GM12891 (cell line): ENCODE measurements at places on chromosomes 7 and 10.

DNA sequence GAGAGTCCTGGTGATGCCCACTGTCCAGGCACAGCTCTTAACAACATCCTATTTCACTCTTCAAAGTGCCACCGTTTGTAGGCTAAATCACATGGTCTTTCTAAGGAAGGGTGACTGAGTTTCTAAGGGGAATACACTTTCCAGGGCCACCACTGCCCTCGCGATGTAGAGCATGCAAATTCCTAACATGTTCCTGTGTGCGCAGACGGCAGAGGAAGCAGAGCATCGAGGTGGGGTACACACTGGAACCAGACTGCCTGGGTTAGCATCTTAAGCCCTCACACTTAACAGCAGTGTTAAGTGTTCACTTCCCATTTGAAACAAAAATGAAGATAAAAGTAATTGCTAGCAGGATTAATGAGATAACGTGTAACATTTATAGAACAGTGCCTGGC is 3.0 kb downstream of the VOPP1 start:
- DNase-seq = no peak

GRCh38 chr7:36100634-36101033 is 52.4 kb upstream of the EEPD1 start:
- no peak for DNase-seq

GRCh38 chr10:129381741-129382140 is 85.3 kb upstream of the MGMT start:
- no peak for DNase-seq

DNA sequence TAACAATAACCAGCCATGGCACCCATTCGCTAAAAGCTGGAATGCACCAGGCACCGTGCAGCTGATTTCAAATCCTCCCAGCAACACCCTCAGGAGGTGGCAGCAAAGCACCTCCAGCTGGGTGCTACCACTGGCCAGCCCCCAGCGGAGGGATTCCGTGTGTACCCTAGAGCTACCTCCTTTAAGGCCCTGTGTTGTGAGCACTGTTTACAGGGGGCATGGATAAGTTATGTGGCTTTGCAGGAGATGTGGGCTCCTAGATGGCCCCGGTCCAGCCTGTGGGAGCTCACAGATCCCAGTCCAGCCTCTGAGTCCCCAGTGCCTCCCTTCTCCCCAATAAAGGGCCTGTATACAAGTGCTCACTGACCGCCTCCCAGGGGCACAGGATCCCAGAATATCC is 27.1 kb downstream of the TNRC18 start:
- peak; percentile 82 for DNase-seq

- no peak for DNase-seq
Observed at GRCh38 chr10:110069502-110069982, 61.8 kb downstream of the ADD3 start.

DNA sequence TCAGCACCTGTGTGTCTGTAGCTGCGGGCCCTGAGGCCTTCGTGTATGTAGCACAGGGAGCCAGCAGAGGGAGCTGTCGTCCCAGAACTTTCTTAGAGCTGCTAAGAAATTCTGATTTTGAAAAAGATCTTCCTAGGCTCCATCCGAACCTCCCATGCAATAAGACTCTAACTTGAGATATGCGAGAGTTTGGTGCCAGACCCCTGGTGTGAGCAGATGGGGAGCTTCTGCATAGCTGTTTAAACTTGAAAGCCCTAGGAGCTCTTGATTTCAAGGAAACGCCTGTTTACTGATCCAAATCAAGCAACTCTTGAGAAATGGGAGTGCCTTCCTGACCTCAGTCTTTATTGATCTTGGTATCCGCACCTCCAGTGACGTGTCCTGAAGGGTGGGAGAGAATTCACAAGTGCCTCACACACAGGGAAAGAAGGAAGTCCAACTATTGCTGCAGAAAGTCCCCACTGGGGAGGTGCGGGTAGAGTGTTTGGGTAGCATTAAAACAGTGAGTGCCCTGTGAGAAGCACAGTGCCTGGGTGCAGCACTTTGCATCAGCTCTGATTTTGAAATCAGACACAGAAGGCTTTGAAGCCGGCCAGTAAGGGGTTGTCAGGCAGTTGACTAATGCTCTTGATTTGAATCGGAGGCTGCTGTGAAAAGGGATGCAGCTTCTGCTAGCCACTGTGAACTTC is 66.4 kb upstream of the STRIP2 start:
- peak; percentile 46 for DNase-seq

GRCh38 chr7:12269100-12269895 is 58.2 kb downstream of the TMEM106B start:
- no peak for DNase-seq

GRCh38 chr10:132987671-132988571 is 45.6 kb upstream of the CFAP46 start:
- DNase-seq = no peak

DNA sequence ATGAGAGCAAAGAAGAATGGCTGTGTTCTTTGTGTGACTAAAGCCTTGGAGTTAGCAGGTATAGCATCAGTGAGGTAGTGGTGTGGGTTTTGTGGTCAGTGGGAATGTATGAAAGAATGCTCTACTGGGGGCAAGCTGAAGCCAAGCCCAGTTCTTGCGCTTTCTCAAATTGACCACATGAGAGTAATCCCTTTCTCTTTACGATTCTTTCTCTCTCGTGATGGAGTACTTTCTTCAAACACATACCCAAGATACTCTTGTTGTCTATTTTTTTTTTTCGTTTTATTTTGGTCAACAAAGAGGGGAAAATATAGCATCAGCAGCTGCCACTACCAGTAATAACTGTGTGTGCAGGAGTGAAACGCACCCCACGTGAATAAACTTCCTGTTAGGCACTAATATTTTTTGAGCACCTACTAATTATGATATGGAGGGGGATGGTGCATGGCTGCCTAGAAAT is 8.4 kb upstream of the PANK1 start:
- DNase-seq = no peak

DNA sequence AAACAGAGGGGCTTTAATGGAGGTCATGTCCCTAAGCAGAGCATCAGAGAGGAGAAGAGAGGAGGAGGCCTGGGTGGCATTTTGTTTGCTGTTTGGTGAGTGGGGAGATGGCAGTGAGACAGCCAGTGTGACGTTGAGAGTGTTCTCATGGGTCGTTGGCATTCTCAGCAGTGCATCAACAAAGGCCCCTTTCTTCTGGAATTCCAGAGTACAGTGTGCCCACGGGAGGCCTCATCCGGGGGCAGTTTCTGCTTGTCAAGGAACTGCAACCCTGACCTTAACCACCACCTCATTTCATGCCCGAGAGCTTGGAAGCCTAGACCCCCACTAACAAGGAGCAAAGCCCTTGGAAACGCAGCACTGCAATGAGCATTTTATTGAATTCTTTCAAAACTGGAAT is 92.9 kb downstream of the CELF2 start:
- no peak for DNase-seq

- no peak for DNase-seq
Observed at GRCh38 chr7:157668884-157669767, 332.3 kb downstream of the DNAJB6 start.

GRCh38 chr10:120437541-120437940 is 19.5 kb upstream of the PLPP4 start:
- DNase-seq = no peak

GRCh38 chr7:135715673-135716072 is 12.3 kb downstream of the SLC13A4 start:
- DNase-seq = no peak

- no peak for DNase-seq
Observed at GRCh38 chr7:88310956-88311674, 4.4 kb upstream of the STEAP4 start.

DNA sequence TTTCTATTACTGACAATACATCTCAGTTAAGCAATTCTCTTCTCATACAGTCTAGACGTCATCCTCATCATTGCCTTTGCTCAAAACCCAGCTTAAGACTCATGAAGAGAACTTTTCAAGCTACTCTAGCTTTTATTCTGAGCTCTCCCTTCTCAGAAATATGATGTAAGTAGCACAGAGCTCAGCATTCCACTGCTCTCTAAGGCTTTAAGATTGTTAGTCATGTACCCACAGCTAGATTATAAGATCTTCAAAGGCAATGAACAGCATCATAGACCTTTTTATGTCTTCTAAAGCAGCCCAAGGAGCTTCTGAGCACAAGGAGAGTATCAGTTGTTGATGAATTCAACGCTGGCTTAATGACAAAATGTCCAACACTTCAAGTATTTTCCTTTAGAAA is 119.3 kb downstream of the NRP1 start:
- no peak for DNase-seq

GRCh38 chr7:121138262-121138933 is 149.9 kb downstream of the CPED1 start:
- no peak for DNase-seq

DNA sequence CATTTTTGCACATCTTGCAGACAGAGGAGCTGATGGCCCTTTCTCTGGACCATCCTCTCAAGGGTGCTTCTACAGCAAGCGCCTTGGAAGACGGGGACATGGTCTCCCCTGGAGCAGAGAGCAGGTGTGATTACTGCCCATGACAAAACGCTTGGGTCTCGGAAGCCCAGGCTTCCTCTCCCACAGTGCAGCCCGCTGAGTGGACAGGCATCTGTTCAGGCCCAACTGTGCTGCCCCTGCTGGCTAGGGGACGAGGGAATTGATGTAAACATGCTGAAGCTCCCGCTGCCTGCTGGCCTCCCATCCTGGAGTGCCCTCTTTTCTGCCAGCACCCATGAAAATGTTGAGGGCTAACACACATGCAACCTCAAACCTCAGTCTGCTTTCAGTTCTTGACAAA is 14.3 kb downstream of the IL15RA start:
- no peak for DNase-seq

DNA sequence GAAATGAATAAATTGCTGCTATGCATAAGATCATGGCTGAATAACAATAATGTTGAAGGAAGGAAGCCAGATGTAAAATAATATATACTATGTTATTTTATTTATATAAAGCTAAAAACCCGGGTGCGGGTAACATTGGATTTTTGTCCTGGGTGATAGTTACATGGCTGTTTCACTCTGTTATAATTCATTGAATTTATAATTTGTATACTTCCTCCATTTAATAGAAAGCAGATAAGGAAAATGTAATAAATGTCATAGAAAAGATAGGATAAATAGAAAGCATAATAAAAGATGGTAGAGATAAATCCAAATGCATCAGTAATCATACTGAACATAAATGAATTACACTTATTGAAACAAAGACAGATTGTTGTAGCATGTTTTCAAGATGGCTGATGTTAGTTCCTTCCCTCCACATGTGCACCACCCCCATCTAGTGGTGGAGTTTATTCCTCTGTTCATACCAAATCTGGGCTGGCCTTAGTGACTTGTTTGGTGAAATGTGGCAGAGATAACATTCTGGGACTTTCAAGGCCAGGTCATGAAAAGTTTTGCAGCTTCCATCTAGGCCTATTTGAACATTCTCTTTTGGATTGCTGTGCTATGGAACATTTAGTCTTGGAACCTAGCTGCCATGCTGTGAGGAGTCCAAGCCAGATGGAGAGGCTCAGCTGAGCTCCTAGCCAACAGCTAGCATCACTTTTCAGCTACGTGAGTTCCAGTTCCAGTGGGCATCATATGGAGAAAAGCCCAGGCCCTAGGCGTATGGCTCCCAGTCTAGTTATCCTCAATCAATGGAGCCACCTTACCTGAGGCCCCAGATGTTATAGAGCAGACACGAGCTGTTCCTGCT is 46.9 kb downstream of the AHCYL2 start:
- DNase-seq = peak; percentile 13

DNA sequence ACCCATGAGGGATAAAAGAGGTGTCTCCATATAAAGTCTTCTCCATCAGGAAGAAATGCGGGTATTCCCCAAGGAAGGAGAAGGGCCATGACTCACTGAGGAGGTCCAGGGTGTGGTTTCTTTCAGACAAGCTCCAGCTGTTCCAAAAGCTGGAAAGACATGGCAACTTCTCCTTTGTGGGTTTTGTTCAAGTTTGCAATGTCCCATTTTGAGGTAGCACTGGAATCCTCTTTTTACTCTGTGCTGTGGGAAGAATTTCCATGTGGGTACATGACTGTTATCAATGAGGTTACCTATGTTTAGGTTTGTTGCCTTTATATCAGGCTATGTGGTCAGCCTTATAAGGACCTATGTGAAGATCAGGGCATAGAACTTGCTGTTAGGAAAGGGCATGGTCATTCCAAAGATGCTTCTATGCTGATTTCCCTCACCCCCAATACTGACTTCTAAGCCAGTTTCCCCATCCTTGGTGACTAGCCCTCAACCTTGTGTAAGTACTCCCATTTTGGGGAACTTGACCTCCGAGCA is 697.5 kb downstream of the INHBA start:
- DNase-seq = no peak

GRCh38 chr7:123433665-123434064 is 100.7 kb downstream of the IQUB start:
- DNase-seq = no peak

DNA sequence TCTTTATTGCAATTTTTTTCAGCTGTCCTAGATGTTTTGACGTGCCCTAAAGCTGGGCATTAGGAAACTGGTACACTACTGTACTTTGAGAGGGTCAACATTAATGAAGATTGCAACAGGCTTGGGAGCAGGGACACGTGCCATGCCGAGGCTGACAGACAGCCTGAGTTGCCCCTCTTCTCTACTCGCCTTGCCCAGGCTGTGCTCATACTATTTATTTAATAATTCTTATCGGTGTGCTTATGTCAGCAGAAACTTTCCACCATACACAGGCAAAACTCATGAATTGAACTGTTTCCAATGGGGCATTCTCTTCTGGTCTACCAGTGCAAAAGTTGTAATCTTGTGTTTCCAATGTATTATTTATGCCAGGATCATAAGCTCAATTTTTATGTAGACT is 24.4 kb downstream of the C7orf57 start:
- no peak for DNase-seq

DNA sequence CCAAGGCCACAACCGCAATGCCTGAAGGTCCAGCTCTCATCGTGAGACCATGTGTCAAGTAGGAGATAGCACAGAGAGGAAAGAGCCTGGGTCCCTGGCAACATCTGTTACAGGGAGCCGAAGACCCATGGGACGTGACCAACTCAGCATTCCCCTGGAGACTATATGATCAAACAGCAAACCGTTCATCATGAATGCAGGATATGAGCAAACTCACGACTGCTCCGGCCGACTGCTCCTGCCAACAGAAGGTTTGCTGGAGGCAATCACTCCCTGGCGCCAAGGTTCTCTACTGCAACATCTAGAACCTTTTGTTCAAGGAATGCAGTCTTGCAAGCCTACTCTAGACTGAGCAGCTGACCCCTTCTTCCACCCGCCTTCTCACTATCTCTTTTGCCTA is 114.3 kb downstream of the ALOX5 start:
- DNase-seq = no peak

- no peak for DNase-seq
Observed at GRCh38 chr10:3830946-3831345, 45.9 kb upstream of the KLF6 start.
